CD4-positive, alpha-beta T cell treated with Interleukin-12 subunit alpha and Interleukin-12 subunit beta, for 1 hour (primary cell): ENCODE measurements at places on chromosomes 7 and 10.

DNA sequence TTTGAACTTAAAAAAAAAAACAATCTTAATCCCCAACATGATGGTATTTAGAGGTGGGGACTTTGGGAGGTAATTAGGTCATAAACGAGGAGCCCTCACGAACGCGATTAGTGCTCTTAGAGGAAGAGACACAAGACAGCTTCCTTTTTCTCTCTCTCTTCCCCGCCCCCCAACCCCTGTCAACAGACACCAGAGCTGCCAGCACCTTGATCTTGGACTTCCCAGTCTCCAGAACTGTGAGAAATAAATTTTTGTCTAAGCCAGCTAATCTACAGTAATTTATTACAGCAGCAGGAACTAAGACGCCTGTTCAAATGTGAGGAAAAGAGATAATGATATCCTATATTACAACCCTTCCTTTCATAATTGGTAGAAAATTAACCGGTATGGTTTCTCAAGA lies 40.1 kb downstream of the RELN start:
- no peak for DNase-seq

GRCh38 chr7:44293561-44294324 lies 31.7 kb downstream of the CAMK2B start:
- DNase-seq, result no peak

DNA sequence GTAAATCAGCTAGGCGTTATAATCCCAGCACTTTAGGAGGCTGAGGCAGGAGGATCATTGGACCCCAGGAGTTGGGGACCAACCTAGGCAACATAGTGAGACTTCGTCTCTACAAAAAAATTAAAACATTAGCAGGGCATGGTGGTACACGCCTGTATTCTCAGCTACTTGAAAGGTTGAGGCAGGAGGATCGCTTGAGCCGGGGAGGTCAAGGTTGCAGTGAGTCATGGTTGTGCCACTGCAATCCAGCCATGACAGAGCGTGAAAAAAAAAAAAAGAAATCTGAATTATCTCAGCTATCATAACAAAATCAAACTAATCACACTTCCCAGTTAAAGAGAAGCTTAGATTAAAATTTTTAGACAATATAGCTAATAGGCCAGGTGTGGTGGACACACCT lies 35.3 kb downstream of the ATAD1 start:
- DNase-seq, result no peak

DNA sequence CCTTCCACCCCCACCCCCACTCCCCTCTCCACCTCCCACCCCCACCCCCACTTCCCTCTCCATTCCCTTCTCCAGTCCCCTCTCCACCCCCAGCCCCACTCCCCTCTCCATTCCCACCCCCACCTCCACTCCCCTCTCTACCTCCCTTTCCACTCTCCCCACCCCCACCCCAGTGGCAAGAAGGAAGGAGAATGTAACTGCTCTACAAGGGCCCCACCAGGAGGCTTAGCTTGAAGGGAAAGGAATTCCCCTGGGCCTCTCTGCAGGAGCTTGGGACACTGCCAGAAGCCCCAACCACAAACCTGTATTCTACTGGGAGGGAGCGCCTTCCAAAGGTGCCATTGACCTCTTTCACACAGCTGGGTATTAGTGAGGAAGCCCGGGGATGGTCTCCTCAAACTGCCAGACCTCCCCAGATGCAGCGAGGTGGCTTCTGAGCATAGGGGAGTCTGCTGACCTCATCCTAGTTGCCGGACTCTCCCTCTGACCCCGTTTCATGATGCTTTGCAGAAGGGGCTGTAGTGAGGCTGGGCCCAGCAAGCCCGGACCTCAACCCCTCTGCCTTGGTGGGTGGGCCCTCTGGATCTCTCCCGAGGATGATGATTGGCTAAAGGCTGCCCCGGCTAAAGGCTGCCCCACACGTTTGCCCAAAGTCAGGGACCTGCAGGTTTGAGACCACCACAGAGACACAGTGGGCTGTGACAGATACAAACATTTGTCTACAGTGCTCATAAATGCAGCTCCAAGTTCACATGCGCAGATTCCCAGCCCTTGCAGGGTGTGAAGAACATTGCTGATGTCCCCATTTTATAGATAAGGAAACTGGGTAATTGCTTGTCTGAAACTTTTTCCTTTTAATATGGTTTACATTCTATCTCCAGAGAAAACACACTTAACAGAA lies 2.9 kb downstream of the DEPP1 start:
- DNase-seq, result no peak

DNA sequence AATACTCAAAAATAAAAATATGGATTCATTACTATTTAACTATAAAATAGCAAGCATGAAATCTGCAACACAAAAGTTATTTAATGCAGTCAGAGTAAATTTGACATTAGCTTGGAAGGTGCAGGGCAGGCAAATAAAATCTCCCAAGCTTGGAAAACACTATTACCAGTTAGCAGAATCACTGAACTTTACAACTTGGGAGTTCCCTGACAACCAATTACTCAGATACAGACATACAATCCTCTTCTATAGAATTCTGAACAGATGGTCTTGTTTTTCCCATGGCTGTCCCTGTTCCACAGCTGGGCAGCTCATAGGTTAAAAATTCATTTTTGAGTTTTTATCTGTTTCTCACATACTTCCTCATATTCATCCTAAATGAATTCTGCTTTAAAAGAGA lies 1002.6 kb downstream of the SORCS3 start:
- no peak for DNase-seq

DNA sequence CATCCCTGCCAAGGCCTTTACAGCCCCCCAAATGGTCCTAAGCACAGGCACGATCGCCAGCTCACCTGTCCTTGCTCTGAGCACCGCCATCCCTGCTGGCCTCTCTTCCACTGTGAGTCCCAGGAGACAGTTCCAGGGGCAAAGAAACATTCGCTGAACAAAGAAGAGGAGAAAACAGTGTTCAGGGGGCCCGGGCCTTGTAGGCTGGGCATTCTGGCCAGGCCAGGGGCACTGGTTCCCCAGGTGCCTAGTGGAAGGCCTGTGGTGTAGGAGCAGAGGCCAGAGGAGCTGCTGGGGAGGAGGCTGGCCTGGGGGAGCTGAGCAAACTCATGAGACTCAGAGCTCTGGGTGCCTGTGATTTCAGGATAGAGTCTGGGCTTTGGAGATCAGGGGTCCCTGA lies 22.6 kb downstream of the AQP1 start:
- no peak for DNase-seq

- DNase-seq, result peak; percentile 77
These were observed 90.1 kb downstream of the EPC1 start for GRCh38 chr10:32256613-32257437.

GRCh38 chr10:14624600-14624999 lies 150.1 kb downstream of the FAM107B start:
- no peak for DNase-seq

GRCh38 chr7:83410989-83411591 lies 237.8 kb downstream of the SEMA3E start:
- DNase-seq, result no peak

GRCh38 chr7:86928308-86928707 lies 131.1 kb downstream of the ELAPOR2 start:
- no peak for DNase-seq

DNA sequence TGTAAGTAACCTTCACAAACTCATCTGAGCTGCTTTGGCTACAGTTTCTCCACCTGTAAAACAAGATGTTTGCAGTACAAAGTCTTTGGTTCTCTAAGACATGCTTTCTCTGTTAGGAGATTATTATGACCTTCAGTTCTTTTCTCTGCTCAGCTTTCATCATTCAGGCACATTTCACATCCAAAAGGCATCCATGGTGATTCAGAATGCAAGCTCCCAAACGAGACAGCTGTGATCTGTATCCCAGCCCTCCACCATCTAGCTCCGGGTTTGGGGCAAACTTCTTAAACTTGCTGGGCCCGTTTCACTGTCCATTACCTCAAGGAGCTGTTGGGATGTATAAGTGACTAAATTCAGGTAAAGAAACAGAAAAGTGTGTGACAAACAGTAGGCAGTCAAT lies 95.8 kb upstream of the COL1A2 start:
- DNase-seq, result no peak

- DNase-seq, result no peak
These were observed 57.1 kb upstream of the KCTD7 start for GRCh38 chr7:66571568-66571967.

DNA sequence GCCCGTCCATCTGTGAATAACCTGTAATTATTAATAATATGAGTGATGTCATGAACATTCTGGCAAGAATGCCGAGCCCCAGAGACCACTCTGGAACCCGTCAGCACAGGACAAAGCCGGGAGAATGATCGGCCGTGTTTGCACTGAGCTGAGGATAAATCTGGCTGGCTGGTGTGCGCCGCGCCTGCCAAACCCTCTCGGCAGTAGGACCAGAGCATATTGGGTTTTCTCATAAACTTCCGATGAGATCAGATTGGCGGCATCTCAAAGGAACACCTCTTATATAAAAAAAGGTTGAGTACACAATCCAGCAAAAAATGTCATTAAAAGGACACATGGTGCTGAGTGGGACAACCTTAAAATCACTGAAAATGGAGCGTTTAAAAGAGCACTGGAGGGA lies 296.0 kb upstream of the MKI67 start:
- DNase-seq, result no peak

DNA sequence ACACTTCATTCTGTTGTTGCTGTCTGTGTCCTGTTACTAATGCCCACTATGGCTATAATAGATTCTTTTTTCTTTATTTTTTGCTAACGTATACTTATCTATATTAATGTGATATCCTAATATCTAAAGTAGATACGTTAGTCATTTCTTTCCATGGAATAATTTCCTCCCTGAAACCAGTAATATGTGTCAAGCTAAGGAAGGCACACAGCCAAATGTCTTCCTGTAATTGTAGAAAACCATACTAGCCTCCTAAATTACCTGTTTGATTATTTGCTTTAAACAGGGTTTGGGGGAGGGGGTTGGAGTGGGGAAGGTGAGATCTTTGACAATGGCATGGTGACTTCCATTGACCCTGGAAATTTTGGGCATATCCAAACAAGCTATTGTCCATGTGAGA lies 56.4 kb downstream of the THNSL1 start:
- DNase-seq, result no peak

- no peak for DNase-seq
These were observed at the start of gene SEMA3C for GRCh38 chr7:80918909-80919721. TSS of gene SEMA3C (minus strand) at chr7:80919051. CDS start at chr7:80916781, 2,270 bp downstream.

DNA sequence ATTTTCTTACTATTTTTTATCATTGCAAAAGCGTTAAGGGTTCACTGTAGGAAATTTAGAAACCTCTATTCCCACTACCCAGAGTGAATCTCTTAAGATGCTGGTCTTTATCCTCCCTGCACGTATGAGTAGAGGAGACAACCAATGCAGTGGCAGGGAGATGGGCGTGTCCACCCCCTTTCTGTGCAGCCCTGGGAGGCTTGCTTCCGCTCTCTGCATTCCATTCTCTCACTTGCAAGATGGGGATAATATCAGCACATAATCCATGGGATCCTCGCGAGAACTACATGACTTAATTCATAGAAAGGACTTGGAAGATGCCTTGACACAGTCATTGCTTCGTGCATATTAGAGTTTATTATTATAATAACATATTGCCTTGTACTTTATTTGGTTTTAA lies 196.2 kb downstream of the KLF6 start:
- no peak for DNase-seq

DNA sequence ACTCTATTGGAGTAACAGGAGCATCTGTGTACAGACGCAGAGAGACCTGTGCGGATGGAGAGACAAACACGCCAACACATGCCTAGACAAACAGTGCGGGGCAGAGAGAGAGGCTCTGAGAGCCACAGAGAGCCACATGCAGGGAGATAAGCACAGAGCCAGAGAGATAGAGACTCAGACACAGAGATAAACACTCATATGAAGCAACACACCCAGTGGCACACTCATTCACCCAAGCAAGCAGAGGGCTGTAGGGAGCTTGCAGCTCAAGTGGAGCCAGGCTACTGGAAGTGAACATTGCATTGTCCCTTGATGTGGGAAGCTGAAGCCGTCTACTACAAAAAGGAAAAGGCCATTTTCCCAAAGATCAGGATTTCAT lies 46.6 kb upstream of the PODXL start:
- DNase-seq, result no peak

DNA sequence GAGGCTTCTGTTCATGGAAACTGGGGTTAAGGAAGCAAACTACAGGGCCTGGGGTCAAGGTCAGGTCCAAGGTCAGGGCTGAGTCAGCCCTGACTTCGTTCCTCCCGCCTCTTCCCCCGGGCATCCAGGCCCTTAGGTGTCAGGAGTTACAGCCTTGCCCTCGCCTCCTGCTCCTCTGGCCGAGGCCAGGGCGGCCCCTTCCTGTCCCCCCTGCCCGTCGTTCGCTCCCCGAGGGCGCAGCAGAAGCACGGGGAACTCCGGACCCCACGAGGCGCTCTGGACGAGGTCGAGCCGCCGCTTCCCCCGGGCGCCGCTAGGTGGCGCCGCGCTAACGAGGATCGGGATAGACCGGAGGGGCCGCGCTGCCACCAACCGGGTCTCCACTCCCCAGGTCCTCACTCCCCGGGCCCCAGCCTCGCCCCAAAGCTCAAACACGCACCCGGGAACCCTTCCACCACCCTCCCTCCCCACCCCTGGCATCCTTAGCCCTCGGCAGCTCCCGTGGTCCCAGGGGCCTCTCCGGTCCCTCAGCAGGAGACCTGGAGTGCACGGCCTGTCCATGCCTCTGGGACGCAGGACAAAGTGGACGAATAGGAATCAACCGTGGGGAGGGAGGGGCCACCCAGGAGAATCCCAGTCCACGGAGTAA lies 59.2 kb upstream of the MYL10 start:
- peak; percentile 78 for DNase-seq

GRCh38 chr7:138887085-138887710 lies 89.2 kb upstream of the ATP6V0A4 start:
- no peak for DNase-seq

GRCh38 chr10:688312-689120 lies 952 bp downstream of the DIP2C start:
- DNase-seq, result no peak

DNA sequence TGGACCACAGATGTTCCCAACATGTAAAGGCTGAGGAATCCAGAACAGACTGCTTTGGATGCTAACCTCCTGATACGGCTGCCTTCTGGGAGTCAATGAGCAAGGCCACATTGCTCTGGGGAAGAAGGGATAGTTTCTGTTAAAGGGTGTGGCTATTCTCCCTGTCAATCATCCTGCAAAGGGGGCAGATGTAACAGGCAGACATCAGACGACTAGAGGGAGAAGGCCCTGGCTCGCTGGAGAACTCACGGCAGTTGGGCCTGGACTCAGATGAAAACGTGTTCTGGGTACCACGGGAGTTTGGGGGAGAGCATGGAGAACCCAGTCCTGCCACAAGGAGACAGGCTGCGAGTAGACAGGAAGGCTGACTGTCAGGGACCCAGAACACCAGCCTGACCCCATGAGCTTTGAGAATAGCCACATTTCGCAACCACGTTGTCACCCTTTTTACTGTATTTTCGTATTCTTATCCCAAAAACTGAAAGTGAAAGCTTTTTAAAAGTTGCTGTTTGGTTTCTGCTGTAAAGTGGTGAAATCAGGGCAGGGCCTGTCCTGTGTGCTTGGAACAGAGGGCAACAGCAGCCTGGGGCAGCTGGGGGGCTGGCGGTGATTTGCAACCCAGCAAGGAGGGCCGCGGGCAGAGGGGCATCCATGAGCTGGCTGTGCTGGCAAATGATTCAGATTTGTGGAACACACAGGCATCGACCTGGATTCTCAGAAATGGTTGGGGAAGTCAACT lies 95.3 kb downstream of the MYOF start:
- no peak for DNase-seq
